Aortic smooth muscle cell (primary cell): ENCODE measurements at places on chromosomes 5 and 9. TPM values are rescaled to one million over a fixed set of nuclear protein-coding genes. Genes with fewer than 3 reads are reported as not detected.

Gene KCNN2
- total RNA-seq, result under 0.01 and 0.25 TPM in 2 replicates

Gene TRIM7
- total RNA-seq, result 10.5 and 14.0 TPM in 2 replicates

Gene PPP2R2B
- 0.75 and 0.79 TPM in 2 replicates for total RNA-seq

Gene TPM2
- total RNA-seq, result 805 and 904 TPM in 2 replicates

Gene LHFPL2
- total RNA-seq, result 60.8 and 90.5 TPM in 2 replicates

Gene OLFML2A
- total RNA-seq, result 0.12 and 0.13 TPM in 2 replicates

Gene PCSK5
- 7.1 and 9.4 TPM in 2 replicates for total RNA-seq

Gene NR2F1-AS1
- 9.8 and 14.6 TPM in 2 replicates for total RNA-seq

Gene TNPO1
- total RNA-seq, result 311 and 359 TPM in 2 replicates

Gene OBP2A
- total RNA-seq, result not detected in 2 replicates

Gene UNC13B
- 34.3 and 35.1 TPM in 2 replicates for total RNA-seq

Gene RGS7BP
- 1.1 and 1.7 TPM in 2 replicates for total RNA-seq

Gene CACFD1
- 7.1 and 10.6 TPM in 2 replicates for total RNA-seq

Gene SH2D3C
- 1.1 and 2.0 TPM in 2 replicates for total RNA-seq

Gene TMEM215
- not detected in 2 replicates for total RNA-seq

Gene RALGPS1
- 2.4 and 3.2 TPM in 2 replicates for total RNA-seq

Gene OR5C1
- not detected in 2 replicates for total RNA-seq

Gene PKD2L2
- not detected in 2 replicates for total RNA-seq

Gene ABLIM3
- 14.9 and 16.7 TPM in 2 replicates for total RNA-seq

Gene CDC20B
- total RNA-seq, result 0.06 and 0.13 TPM in 2 replicates

Gene SV2C
- under 0.01 TPM in 1 of 2 replicates, not detected in the other for total RNA-seq

Gene AQP3
- total RNA-seq, result 0.26 and 0.56 TPM in 2 replicates

Gene JAKMIP2
- 0.06 and 0.92 TPM in 2 replicates for total RNA-seq

Gene STPG3
- not detected in 2 replicates for total RNA-seq

Gene ADAMTSL2
- 0.06 and 0.79 TPM in 2 replicates for total RNA-seq

Gene SOX30
- total RNA-seq, result not detected in 2 replicates

Gene LTC4S
- total RNA-seq, result 6.1 and 6.6 TPM in 2 replicates
